ENCODE measurements at places on chromosomes 13 and 19. TPM values are rescaled to one million over a fixed set of nuclear protein-coding genes. Genes with fewer than 3 reads are reported as not detected.

PALM gene
- not detected for total RNA-seq

TMC4 gene
- total RNA-seq: 0.31 TPM

PROZ gene
- total RNA-seq: 0.10 TPM

GPR183 gene
- total RNA-seq: 991 TPM

DCT gene
- total RNA-seq: not detected

CYP2S1 gene
- total RNA-seq: 2.1 TPM

ZNF565 gene
- 5.1 TPM for total RNA-seq

DPY19L3 gene
- 5.4 TPM for total RNA-seq

MEIOSIN gene
- total RNA-seq: not detected

CGB1 gene
- not detected for total RNA-seq

C19orf67 gene
- not detected for total RNA-seq

MBD3L2 gene
- total RNA-seq: not detected

CACNG8 gene
- not detected for total RNA-seq

ODAD3 gene
- not detected for total RNA-seq

CATSPERD gene
- total RNA-seq: not detected

ZNF329 gene
- total RNA-seq: 23.8 TPM

ZSCAN1 gene
- total RNA-seq: not detected

TYROBP gene
- total RNA-seq: 286 TPM

MEIS3 gene
- not detected for total RNA-seq

MAP3K10 gene
- 6.3 TPM for total RNA-seq

PPAN gene
- 31.6 TPM for total RNA-seq

BABAM1 gene
- total RNA-seq: 27.3 TPM

GFY gene
- not detected for total RNA-seq

CD70 gene
- 1.4 TPM for total RNA-seq

GRIK5 gene
- total RNA-seq: 0.21 TPM

MYCBP2 gene
- 186 TPM for total RNA-seq

PRKD2 gene
- total RNA-seq: 25.2 TPM

LRRC8E gene
- not detected for total RNA-seq

DNAAF3 gene
- total RNA-seq: 0.52 TPM

DPP9 gene
- 59.6 TPM for total RNA-seq

ATP5F1D gene
- 10.4 TPM for total RNA-seq

HCN2 gene
- 0.21 TPM for total RNA-seq

FZR1 gene
- 50.7 TPM for total RNA-seq

THSD1 gene
- 0.52 TPM for total RNA-seq

STOML3 gene
- not detected for total RNA-seq

CXCL17 gene
- not detected for total RNA-seq

CARM1 gene
- total RNA-seq: 9.0 TPM

DMKN gene
- total RNA-seq: not detected

CA11 gene
- 2.4 TPM for total RNA-seq

AXL gene
- 0.31 TPM for total RNA-seq

ZNF439 gene
- 4.8 TPM for total RNA-seq

SEMA6B gene
- 6.0 TPM for total RNA-seq

CRX gene
- not detected for total RNA-seq

ZNF792 gene
- 10.2 TPM for total RNA-seq

PCP2 gene
- 0.63 TPM for total RNA-seq

ARL11 gene
- total RNA-seq: 1.3 TPM

CDC34 gene
- total RNA-seq: 20.5 TPM

CALR3 gene
- total RNA-seq: not detected

TEX101 gene
- 0.10 TPM for total RNA-seq

POGLUT2 gene
- total RNA-seq: not detected

FOSB gene
- 337 TPM for total RNA-seq

SERP2 gene
- total RNA-seq: 0.31 TPM

CYP4F12 gene
- total RNA-seq: 0.42 TPM

KANK3 gene
- 0.42 TPM for total RNA-seq
